NCI-H82 (cell line): ENCODE measurements at places on chromosomes 1 and 21.

- DNase-seq: no peak
Measured at GRCh38 chr1:240312872-240313271, 221.2 kb downstream of the FMN2 start.

GRCh38 chr1:226882631-226883409, 12.4 kb downstream of the PSEN2 start:
- DNase-seq: peak; percentile 85

GRCh38 chr21:33236766-33237165, 7.0 kb downstream of the IFNAR2 start:
- DNase-seq: peak; percentile 41

DNA sequence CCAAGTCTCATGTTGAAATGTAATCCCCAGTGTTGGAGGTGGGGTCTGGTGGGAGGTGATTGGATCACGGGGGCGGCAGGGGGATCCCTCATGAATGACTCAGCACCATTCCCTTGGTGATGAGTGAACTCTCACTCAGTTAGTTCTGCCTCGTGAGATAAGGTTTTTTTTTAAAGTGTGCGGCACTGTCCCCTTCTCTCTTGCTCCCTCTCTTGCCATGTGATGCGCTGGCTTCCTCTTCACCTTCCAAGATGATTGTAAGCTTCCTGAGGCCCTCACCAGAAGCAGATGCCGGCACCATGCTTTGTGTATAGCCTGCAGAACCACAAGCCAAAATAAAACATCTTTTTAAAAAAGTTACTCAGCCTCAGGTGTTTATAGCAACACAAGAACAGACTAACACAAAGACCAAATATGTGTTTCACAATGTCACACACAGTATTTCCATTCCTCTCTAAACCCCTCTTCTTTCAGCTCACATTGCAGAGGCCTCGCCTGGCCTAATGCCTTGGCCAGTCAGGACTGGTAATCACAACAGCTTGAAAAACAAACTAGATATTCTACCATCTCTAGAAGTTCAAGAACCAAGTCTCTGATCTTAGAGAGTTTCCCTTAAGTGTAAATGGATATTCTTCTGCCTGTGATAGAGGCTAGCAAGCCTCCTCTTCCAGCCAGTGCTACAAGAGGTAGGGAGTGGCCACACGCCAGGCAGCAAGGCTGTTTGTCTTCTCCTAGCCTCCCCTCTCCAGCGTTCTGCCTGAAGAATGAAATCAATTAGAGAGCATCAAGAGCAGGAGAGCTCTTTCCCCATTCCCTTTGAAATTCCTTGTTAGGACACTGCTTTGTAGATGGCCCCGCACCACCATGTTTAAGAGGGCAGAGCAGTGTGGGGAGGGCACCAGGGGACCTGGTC, 19.6 kb upstream of the RAP1A start:
- DNase-seq: no peak

- DNase-seq: no peak
Measured at GRCh38 chr1:113783254-113784103, 24.2 kb upstream of the PHTF1 start.

GRCh38 chr1:96445302-96445701, 276.3 kb upstream of the PTBP2 start:
- no peak for DNase-seq

GRCh38 chr1:92473781-92474495, 12.8 kb downstream of the GFI1 start:
- DNase-seq: no peak

DNA sequence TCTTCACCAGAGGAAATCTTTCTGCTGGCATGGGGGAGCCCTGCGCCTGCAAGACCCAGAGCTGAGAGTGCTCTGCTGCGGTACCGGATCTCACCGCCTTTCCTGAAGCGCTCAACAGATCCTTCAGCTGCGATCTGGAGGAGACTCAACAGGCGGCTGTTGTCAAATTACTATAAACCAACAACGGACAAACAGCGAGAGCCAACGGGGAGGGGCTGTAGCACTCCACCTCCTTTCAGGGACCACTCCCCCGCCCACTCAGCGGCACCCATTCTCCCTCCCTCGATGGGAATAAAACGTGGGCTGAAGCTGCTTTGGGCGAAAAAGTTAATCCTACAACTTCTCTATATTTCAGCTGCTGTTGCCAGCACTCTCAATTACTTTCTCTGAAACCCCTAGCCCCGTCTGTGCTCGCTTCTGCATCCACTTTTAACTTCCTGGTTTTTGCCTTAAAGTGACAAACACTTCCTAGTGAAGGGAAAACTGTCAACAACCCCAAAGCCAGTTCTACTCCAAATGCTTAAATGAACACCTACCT, at the start of gene FMO5:
Gene FMO5 (minus strand): TSS at position 147 of the 538 bp plus-strand sequence. CDS start 310 bp downstream, outside the sequence.
- DNase-seq: peak; percentile 71

- DNase-seq: no peak
Measured at GRCh38 chr1:51693419-51694155, 76.7 kb downstream of the OSBPL9 start.

- DNase-seq: no peak
Measured at GRCh38 chr1:248589334-248589733, 8.2 kb downstream of the OR2T10 start.

DNA sequence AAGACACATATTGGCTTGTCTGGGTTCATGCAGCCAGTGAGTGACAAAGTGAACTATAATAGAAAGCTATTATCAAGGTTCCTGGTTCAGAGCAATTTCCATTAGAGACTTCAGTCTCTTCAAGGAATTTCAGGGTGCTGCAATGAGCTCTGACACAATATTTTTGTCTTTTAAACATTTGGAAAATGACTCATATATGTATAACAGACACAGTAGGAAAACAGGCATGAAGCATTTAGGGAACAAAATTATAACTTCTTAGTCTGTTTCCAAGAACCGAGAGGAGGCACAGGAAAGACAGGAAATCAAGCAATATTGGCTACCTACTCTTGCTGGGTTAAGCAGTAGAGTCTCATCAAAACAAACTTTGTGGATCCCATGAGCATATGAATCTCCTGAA, 170.4 kb downstream of the PTPRC start:
- DNase-seq: no peak

- no peak for DNase-seq
Measured at GRCh38 chr1:46492871-46493270, 3.2 kb downstream of the DMBX1 start.

- DNase-seq: peak; percentile 55
Measured at GRCh38 chr1:169999331-169999741, 75.2 kb downstream of the KIFAP3 start.

- peak; percentile 27 for DNase-seq
Measured at GRCh38 chr1:166884040-166884642, 8.1 kb upstream of the TADA1 start.

DNA sequence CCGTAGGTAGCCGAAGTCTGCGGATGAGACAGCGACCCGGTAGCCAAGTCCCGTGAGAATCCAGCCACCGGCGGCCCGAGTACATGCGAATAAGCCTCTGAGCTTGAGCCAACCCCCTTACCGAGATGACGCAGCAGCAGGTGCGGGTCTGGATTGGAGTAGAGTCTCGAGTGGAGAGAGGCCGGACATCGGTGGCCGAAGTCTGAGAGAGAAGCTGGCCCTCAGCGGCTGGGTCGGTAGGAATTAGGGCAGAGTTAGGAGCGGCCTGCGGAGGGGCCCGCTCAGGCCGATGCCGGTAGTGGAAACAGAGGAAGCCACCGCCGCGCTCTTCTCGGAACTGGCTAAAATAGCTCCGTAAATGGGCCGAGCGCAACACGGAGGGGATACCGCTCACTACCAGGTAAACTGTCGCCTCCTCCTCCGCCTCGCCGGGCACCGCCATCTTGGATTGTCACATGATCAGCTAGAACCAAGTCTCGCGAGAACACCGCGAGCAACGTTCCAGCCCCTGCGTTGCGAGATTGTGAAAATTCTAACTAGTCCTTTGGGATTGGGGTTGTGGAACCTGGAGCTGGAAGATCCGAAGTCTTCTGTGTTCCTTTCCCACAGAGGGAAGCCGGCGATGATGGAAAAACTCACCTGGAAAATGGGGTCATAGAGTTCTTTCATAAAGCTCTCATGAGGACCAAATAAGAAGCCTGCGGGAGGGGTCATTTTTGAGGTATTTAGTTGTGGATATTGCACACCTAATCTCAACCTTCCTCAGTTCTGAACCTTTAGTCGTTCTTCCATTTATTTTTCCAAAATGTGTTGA, at the start of gene GPATCH3:
Gene GPATCH3 (minus strand): TSS at position 467 of the 814 bp plus-strand sequence. CDS start 25 bp downstream, at position 442.
- peak; percentile 98 for DNase-seq

- peak; percentile 61 for DNase-seq
Measured at GRCh38 chr1:46030876-46031660, 101.4 kb downstream of the PIK3R3 start.

GRCh38 chr1:169090900-169091311, 15.6 kb upstream of the ATP1B1 start:
- no peak for DNase-seq

DNA sequence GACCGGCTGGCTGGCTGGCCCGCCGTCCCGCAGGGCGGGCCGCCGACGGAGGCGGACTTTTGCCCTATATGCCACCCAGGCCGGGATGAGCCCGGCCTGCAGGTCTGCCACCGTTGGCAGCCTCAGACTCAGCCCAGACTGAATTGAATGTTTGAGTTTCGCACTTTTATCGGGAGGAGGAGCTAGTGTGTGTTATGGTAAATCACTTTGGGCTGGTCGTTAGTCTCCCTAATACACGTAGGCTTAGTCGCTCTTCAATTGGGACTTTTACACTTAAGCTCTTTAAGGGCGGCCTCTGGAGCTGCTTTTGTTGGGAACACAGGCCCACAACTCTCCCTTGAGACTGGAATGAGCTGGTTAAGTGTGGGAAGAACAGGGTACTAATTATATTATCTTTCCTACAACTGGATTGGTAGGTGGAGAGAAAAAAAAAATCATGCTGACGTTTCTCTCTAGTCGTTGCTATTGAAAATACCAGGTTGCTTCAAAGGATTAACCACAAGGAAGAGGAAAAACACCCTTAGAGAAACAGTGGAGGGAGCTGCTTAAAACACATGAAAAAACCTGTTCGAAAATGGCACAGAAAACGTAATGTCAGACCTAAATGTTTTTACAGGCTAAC, 1.4 kb upstream of the IRF2BP2 start:
- DNase-seq: peak; percentile 100
